ENCODE measurements at places on chromosomes 6 and 20.

- DNase-seq = peak; percentile 28
Measured at GRCh38 chr6:157669747-157670216, 153.3 kb upstream of the SNX9 start.

GRCh38 chr6:53691252-53691651 lies 25.7 kb upstream of the KLHL31 start:
- DNase-seq = no peak

- no peak for DNase-seq
Measured at GRCh38 chr6:45222380-45222779, 105.8 kb upstream of the RUNX2 start.

DNA sequence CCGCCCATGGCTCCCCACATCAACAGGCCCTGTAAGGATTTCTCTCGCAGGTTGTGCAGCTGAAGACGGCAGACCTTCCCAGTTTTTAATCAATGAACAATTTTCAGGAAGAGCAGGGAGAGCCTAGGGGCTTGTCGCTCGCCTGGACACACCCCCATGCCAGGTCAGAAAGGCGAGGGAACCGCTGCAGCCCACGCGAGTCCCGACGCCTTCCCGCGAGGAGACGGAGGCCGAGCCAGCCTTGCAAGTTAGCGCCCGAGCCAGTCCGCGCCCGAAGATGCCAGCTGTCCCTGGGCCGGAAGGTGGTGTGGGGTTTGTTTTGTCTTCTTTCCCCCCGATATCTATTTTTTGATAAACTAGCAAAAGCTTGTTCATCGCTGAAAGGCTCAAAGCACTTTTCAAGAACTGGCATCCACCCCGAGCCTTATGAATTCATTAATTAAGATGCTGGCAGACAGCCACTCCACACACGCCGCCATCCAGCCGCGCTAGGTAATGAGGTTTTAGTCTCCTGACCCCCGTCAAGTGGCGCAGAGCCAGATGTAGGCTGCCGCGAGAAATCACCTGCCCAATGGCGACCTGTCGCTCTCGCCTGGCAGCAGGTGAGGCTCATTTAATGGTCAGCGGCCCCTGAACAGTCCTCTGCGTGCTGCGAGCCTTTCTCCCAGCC lies 6.6 kb downstream of the CCDC167 start:
- no peak for DNase-seq

- no peak for DNase-seq
Measured at GRCh38 chr20:63711085-63711645, 3.3 kb downstream of the ZGPAT start.

DNA sequence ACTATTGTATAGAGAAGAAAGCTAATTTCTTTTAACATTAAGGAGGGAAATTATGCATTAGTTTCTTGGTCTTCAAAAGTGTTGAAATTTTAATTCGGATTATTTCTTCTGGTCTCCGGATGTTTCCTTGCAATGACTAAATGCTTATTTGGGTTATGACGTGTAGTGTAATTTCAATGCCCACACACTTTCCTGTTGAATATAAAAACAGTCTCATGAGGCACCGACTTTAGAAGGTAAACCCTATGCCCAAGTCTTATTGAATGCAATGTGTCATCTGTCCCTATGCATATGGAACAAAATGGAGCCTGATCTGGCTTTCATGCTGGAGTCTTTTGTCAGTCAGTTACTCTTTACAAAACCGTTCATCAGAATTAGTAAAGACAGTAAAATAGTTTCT lies 17.7 kb downstream of the GJA1 start:
- no peak for DNase-seq

DNA sequence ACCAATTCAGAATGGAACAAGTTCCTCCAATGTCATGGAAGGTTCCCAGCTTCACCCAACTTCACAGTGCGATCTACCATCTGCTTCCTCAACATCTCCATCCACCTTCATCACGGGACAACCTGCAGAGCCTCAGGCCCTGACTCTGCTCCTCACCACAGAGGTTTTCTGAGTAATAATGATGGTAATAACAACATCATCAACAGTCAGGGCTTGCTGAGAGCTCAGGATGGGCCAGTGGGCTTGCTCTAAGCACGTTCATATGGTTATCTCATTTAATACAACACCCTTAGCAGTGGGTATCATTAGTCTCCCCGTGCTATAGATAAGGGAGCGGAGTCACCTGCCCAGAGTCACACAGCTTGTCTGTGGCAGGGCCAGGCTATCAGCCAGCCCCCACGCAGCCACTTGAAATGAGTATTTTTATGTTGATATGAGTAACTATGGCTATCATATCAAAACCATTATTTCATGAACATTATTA lies 38.6 kb downstream of the PREX1 start:
- DNase-seq = no peak

- no peak for DNase-seq
Measured at GRCh38 chr6:29537714-29538403, 21.7 kb downstream of the UBD start.

DNA sequence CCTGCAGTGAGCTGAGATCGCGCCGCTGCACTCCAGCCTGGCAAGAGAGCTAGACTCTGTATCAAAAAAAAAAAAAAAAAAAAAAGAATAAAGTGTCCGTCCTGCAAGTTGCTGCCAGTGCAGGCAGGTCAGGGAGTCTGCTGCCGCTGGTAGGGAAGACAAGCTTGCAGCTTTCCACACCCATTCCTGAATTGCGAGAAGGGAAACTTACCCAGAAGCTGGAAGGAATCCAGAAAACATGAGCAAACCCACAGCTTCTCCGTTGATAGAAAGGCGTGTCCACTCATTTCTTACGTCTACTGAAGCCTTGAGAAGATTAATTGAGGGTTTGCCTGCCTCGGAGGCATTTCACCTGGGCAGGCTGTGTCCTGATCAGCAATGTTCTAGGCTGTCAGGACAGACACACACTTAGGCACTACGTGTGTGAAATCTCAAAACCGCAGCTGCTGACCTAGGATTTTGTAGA lies 61.6 kb upstream of the DSP start:
- no peak for DNase-seq

DNA sequence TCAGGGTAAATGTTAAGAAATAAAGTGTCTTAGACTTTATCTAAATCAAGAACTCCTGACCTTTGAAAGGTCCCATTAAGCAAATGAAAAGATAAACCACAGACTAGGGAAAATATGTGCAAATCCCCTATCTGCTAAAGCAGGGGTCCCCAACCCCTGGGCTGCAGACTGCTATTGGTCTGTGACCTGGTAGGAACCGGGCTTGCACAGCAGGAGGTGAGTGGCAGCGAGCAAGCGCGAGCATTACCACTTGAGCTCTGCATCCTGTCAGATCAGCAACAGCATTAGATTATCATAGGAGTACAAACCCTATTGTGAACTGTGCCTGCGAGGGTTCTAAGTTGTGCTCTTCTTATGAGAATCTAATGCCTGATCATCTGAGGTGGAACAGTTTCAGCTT lies 42.4 kb downstream of the LCA5 start:
- no peak for DNase-seq

DNA sequence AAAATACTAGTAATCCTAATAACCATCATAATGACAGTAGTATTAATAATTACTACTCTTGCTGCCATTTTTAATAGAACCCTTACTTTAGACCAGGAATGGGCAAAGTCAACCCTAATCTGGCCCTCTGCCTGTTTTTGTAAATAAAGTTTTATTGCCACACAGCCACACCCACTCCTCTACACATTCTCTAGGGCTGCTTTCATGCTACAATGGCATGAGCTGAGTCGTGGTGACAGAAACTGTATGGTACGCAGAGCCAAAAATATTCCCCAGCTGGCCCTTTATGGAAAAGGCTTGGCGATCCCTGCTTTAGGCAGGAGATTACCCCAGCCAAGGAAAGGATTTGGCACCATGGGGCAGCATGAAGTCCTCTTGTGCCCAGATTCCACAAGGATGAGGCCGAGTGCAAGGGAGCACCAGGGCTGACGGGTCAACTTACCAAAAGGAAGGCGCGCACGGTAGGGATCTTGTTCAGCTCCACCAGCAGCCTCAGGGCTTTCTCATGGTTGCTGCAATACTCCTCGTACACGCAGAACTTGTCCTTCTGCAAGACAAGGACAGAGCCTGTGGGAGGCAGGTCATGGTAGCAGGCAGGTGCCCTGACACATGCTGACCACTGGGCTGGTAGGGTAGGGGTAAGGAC lies 93.6 kb downstream of the PREX1 start:
- DNase-seq = no peak

DNA sequence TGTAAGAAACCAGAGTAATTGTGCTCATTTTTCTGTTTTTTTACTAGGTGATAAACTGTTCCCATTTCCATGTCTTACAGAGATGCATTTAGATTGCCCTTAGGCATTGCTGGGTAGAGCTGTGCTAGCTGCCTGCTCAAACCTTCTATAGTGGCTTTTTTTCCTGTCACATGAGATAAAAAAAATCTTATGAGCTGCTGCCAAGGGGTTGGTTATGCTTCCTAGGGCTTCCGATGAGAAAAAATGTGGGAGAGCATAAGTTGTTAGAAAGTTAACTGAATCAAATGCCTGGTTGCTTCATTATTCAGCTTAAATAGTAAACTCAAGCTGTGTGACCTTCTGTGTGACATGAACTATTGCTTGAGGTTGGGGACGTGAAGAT lies 50.0 kb upstream of the NOX3 start:
- DNase-seq = no peak

- DNase-seq = no peak
Measured at GRCh38 chr6:146700078-146700686, 101.4 kb downstream of the ADGB start.

- DNase-seq = no peak
Measured at GRCh38 chr6:32202186-32202585, 9.7 kb upstream of the GPSM3 start.

DNA sequence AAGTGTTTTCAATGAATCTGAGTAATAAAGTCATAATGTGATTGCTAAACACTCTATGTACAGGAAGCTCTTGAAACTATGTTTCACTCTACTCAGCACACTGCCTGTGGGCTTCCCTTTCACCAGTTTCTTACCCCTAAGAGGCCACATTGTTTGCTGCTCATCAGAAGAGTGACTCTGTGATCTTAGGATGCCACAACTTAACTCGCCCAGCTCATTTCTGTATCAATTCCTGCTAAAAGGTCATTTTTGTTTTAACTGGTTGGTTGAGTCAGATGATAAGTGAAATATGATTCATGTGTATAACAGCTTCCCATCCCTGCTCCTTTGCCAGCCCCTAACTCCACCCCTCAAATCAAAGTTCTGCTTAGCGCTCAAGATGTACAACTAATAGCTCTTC lies 9.8 kb upstream of the NDUFAF4 start:
- no peak for DNase-seq

DNA sequence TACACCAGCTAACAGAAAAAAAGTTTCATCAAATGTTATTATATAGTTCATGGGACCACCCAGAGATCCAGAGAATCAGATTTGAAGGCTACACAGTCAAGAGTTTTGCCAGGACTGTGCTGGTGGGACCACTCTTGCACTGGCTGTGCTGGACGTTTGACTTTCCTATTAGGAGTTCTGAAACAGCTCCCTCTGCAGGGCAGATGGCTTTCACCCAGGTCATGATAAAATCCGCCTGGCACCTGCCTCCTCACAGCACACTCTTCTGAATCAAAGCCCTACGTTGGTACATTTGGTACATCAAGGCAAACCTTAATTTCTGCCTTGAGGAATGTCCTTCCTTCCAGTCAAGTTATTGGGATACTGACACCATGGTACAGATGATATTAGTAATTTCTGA lies 302.1 kb downstream of the ZNF217 start:
- no peak for DNase-seq

DNA sequence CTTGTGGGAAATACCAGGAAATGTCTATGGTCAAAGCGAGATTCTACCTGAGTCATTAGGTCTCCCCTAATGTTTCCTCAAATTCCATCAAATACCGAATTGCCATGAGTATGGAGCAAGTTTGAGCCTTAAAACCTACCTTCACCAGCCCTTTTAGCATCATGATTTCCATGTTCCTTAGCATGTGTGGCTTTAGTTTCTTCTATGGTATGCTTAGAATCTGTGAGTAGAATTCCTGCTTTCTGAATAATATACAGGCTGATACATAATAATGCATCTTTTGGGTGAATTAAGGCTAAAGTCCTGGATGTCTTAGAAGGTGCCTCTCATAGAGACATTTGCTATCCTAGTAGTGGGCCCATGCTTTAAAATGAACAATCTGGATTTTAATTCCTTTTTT lies 32.0 kb downstream of the TSPYL4 start:
- no peak for DNase-seq

DNA sequence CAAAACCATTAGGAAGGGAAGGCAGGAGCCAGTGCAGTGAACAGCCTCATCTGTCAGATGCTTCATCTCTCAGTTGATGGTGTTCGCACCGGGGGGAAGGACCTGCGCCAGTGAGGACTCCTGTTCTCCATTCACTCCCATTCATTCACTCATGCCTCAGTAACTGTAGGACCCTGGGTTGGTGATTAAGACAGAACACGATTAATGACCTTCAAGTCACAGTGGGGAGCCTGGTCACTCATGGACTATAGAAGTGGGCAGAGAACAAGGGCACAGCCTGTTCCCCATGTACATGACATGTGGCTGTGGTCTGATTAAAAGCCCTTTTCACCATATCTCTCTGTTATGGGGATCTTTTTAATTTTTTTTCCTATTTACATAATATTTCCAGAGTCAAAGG lies 113.3 kb downstream of the RPS12 start:
- no peak for DNase-seq

DNA sequence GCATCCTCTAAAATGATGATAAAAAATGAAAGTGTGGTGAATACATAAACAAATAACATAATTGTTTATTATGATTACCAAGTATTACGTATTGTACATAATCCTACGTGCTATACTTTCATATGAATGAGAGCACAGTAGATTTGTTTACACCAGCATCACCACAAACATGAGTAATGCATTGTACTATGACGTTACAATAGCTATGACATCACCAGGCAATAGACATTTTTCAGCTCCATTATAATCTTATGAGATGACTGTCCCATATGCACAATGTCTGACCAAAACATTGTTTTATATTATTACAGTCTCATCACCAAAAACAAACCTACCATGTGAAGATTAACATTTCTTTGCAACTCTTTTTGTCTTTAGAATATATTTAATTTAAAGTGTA lies 225.7 kb upstream of the TENT5A start:
- no peak for DNase-seq

GRCh38 chr6:87182321-87182720 lies 27.0 kb downstream of the ZNF292 start:
- DNase-seq = no peak
